HS-27A (cell line): ENCODE measurements at places on chromosomes 1 and 21.

DNA sequence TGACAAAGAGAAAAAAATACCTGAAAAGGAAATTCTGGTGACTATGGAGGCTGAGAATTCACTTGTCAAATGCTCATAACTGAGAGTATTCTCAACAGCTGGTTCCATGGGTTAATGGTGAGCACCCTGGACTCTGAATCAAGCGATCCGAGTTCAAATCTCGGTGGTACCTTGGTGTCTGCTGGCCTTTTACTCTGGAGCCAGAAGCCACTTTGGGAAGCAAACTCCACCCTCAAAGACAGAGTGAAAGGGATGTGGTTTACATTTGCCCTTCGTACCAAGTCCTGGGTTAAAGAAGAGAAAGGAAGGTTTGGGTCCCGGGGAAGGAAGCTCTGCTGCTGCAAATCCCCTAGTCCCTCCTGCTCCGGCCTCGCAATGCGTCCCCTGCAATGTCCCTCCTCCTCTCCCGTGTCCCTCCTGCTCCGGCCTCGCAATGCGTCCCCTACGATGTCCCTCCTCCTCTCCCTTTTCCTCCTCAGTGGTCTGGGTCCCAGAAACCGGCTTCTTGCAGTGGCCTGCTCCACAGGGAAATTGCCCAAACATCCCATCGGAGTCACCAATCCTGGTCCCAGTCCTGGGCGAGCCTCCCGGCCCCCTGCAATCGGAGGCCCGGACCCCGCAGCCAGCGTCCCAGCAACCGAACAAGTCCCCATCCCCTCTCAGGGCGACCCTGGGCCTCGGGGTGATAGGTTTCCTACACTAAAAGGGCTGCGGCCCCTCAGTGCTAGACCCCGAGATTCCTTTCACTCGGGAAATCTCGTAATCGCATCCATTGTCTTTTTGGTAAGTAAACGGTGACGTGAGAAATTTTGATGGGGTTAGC lies 129.4 kb downstream of the PPIAL4G start:
- DNase-seq: no peak

DNA sequence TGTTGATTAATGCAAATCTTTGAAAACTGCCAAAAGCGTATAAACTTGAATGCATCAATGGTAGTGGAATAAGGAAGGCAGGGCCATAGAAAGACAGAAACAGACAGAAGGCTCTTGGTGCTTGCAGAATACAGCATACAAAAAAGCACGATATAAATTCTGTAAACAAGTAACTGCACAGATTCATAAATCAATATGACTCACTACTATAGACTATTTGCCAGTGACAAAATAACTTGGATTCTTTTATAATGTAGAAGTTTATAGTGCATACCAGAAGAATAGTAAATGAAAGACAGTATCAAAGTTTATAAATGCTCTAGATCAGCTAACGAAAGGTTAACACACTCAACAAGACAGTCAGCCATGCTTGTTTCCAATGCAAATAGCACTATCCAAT lies 349.6 kb downstream of the PTBP2 start:
- no peak for DNase-seq

- DNase-seq: no peak
Observed at GRCh38 chr1:40081871-40082270, 15.2 kb downstream of the PPT1 start.

- DNase-seq: no peak
Observed at GRCh38 chr21:31107871-31108270, 69.6 kb upstream of the KRTAP19-8 start.

GRCh38 chr1:100076319-100076718 lies 56.4 kb downstream of the SASS6 start:
- DNase-seq: no peak

DNA sequence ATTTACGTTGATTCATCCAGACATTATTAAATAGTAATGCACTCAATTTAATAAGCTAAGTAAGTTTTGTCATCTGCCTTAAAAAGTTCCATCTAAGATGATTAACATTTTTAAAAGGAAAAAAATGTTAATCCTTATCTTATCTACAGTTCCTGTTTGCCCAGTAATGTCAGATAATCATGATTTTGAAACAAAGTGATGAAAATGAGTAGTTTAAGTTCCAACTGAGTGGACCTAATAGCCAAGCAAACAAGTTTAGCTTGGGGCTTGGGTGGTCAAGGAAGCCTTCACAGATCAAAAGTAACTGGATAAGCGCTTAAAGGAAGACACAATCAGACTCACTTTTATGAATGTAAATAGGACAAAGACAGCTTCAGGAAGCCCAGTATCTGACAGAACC lies 40.5 kb upstream of the JAK1 start:
- no peak for DNase-seq

GRCh38 chr1:67610450-67610849 lies 74.6 kb upstream of the GADD45A start:
- DNase-seq: no peak

DNA sequence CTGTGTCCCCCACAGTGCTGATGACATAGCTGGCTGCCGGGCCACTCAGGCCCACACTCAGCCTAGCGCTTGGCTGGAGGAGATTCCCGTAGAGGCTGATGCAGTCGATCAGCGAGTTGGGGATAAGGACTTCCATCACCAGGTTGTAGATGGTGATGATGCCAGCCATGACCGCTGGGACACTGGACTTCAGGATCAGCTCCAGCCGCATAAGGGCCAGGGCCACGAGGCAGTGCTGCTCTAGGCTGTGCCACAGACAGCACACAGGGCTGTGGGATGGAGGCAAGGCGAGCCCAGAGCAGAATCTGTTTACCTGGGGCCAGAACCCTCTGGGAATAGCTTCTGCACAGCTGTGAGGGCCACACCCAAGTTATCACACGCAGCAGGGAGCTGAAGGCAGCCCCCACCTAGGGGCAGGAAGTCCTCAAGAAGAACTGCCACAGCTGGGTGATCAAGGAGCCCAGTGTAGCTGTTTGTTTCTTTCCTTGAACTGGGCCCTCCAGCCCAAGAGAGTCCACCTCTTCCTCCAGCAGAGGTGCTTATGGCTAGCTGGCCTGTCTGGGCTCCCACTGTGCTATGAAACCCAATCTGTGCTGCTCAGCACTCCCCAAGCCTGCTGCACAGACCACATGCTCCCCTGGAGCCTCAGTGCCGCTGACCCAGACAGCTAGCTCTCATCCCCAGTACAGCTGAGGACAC lies 6.2 kb downstream of the SLC2A1 start:
- no peak for DNase-seq

DNA sequence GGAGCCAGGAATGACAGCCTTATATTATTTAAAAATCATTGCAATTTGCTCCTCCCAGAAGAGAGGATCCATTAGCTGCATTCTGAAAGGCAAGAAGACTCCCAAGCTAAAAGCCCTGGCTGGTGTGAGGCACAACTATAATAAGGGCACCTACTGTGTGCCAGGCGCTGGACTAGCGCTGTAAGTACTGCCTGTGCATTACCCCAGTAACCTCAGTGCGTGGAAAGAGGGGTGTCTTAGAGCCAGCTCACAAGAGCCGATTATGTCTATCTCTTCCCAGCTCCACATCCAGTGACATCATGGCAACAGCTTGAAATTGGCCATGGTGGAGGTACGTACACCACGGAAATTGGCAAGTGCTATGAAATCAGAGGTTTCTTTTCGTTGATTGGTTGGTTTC lies 141.7 kb upstream of the IRF2BP2 start:
- DNase-seq: no peak

DNA sequence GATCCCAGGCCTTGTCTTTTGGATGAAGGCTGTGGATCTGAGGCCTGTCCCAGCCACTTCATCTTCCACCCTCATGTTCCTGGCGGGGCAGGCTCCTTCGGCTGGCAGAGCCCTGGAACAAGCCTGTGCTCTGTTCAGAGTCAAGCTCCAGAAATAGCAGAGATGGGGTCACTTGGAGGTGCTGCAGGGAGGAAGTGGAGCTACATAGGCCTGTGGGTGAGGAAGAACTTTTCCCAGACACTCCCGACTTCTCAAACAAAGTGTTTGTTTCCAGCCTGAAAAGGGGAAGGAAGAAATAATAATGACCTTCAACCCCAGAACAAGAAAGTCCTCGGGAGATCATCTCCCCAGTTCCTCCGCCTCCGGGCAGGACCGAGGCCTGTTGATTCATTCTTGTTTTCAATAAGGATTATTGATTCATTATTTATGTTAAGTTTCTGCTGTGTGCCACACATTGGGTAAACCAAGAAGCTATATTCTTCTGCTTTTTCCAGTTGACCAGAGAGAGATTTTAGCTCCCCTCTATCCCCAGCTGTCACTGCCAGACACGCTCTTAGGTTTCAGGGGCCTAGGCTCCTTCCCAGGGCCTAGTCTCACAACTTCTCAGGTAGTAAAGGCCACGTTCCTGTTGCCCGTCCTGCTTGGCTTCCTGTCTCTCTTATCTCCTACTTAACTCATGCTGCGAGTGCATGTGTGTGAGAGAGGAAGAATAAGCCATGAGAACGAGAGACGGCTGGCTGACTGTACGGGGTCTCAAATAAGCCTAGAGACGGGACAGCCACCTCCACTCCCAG lies 16.9 kb downstream of the IKBKE start:
- no peak for DNase-seq

- DNase-seq: no peak
Observed at GRCh38 chr1:214702556-214702955, 99.6 kb downstream of the CENPF start.

GRCh38 chr1:7379441-7379971 lies 391.6 kb upstream of the VAMP3 start:
- no peak for DNase-seq

GRCh38 chr1:187942986-187943385 lies 1114.2 kb downstream of the PLA2G4A start:
- DNase-seq: no peak

GRCh38 chr1:170669586-170670530 lies 5.9 kb downstream of the PRRX1 start:
- no peak for DNase-seq

- DNase-seq: no peak
Observed at GRCh38 chr1:231557898-231558707, 29.6 kb downstream of the TSNAX start.

- DNase-seq: no peak
Observed at GRCh38 chr1:106995970-106996369, 60.5 kb upstream of the PRMT6 start.

DNA sequence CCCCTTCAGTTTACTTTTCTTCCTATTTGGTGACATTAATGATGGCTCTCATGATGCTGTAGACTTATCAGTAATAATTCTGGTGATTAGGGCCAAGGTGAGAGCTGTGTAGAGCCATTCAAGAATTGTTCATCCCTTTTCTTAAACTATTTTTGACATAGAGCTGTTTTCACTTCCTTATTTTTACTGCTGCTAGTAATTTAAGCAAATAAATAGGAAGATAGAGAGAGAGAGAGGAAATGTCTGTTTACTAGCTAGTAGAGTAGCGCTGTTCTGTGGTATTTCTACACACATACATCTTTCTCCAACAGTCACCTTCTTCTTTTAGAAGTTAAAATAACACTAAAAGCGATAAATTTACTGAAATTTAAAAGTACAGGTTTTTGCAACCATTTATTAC lies 678.0 kb upstream of the ZP4 start:
- DNase-seq: no peak

- DNase-seq: peak; percentile 60
Observed at GRCh38 chr1:22053017-22053860, 730 bp downstream of the CDC42 start.

- DNase-seq: no peak
Observed at GRCh38 chr1:192709544-192709943, 73.6 kb downstream of the RGS13 start.

GRCh38 chr1:94339206-94339927 lies 78.8 kb upstream of the ABCD3 start:
- no peak for DNase-seq

GRCh38 chr1:113929750-113930498 lies 800 bp downstream of the HIPK1 start:
- DNase-seq: no peak

GRCh38 chr1:78334952-78335351 lies 155.8 kb upstream of the PTGFR start:
- no peak for DNase-seq

DNA sequence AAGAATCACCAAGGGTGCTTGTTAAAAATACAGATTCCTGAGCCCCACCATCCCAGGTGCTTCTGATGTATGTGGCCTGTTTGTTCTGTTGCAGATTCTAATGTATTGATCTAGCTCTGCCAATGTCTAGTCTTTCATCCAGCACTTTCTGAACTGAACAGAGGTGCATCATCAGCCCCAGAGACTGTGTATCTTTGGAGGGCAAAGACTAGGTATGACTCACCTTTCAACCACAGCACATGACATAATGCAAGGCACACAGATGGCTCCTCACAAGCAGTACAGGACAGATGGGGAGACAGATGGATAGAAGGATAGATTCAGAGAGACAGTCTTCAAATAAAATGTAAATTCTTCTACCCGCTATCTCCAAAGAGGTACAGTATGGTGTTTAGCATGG lies 32.3 kb downstream of the CD58 start:
- peak; percentile 19 for DNase-seq

GRCh38 chr1:2631136-2632050 lies 1.4 kb downstream of the MMEL1 start:
- no peak for DNase-seq

DNA sequence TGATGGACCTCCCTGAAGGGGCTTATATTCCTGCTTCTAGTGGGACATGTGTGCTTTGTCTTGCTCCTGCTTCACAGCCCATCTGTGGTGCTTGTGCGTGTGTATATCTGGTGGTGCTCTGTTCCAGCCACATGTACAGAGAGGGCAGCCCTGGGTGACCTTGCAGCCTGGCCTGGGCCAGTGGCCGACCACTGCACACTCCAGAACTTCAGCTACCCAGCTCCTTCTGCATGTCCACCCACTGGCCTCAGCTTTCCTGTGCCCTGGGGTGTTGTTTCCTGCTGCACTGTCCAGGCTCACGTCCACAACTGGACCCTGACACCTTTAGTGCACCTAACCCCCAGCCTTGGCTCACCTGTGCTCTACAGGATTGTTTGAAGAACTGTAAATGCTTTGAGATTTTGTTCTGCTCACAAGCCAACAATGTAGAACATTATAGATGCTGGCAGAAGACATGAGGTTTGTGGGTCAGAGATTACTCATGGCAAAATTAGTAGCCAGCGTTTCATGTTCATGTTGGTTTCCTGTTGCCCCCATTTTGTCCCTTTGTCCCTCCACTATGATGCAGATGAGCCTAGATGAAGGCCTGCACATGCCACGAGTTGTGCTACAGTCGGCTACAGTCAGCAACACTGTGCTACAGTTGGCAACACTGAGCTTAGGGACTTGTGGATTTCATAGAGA lies 5.3 kb upstream of the S100B start:
- no peak for DNase-seq

DNA sequence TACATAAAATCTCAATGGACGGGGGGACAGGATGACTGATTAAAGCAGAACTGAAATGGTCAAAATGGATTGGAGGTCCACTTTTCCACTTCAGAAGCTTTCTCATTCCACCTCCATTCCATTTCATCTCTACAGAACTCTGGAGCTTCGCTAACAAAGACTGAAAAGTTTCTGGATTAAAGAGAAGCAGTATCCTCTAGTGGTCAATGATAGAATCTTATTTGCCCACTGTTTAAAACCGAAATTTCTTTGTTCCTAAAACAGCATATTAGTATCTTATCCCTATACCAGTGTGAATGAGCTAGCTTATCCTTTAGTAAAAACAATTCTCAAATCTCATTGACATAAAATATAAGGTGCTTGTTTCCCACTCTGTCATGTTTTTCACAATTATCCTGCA lies 890.6 kb downstream of the KCNT2 start:
- no peak for DNase-seq
